ENCODE measurements at places on chromosomes 1 and 21.

- DNase-seq = no peak
Observed at GRCh38 chr1:168736520-168736919, 7.5 kb upstream of the DPT start.

- DNase-seq = no peak
Observed at GRCh38 chr1:208230668-208231529, 13.3 kb downstream of the PLXNA2 start.

DNA sequence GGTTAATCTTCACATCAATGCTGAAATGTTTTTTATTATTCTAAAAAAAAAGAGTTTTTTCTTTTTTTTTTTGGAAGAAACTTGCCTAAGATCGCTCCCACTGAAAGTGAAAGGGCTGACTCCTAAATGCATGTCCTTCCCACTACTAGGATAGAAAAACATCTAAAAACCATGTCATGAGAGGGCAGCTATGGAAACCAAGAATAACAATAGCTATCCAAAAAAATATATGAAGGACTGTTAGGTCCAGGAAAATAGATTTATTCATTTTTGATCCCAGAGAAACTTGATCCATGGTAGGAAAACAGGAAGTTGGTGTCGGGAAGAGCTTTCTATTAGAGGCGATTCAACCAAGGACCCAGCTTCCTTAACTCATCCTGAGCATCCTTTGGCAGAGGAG, 23.1 kb upstream of the ROR1 start:
- DNase-seq = no peak

- DNase-seq = no peak
Observed at GRCh38 chr1:164774819-164775654, 216.1 kb downstream of the PBX1 start.

DNA sequence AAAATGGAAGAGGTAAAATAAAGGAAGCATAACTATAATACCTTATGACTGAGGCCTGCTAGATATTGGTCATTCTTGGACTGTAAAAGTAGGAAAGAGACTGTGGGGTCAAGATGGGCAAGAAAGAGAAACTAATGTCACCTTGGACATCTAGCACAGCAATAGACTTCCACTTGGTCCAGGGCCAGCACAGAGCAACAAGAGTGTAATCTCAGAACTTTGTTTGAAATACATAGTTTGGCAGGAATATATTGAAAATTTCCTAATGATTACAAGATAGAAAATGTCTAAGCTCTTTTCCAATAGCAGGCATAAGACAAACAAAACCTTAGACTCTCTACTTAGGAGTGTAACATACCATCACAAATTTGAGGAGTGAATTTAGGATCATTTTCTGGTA, 4.6 kb downstream of the LRRC8C start:
- no peak for DNase-seq

DNA sequence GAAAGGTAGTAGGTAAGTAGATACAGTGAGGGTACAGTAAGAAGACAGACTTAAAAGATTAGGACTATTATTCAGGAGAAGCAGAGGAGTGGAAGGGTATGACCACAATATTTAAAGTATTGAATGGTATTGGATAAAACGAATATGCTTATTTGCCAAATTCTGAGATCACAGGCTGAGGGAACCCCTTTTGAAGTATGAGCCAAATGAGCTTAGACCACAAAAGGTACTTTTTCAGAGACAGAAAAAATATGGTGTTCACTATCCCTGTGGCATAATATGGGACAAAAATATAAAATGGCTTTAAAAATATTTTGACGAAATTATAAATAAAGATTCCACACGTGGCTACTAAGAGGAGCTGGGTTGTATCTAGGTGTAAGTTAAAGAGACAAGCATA, 880 bp upstream of the MTF2 start:
- no peak for DNase-seq

DNA sequence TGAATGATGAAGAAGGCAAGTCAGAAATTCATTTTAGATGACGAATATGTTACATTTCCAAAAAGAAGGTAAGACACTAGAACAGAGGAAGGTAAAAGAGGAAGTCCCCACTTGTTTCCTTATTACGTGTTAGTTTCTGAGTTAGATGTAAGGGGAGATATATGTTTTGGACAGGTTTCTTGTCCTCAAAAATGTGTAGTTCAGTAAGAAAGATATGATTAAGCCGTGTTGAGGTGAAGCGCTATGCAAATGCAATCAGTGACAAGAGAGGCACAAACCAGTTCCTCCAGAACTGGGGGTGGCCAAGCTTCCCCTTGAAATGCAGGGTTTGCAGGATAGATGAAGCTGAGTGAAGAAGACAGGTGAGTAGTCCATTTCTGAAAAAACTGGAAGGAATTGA, 293.3 kb upstream of the RUNX1 start:
- no peak for DNase-seq

GRCh38 chr1:31580513-31580870, 4.2 kb downstream of the TINAGL1 start:
- DNase-seq = no peak

DNA sequence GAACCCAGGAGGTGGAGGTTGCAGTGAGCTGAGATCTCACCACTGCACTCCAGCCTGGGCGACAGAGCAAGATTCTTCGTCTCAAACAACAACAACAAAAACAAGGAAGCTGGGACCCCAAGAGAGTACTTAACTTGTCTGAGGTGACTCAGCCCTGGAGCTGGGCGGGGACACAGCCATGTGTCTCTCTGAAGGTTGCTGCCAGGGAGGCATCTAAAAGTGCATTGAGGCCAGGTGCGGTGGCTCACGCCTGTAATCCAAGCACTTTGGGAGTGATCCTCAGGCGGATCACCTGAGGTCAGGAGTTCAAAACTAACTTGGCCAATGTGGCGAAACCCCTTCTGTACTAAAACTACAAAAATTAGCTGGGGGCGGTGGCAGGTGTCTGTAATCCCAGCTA, 7.7 kb downstream of the IFI6 start:
- DNase-seq = no peak

DNA sequence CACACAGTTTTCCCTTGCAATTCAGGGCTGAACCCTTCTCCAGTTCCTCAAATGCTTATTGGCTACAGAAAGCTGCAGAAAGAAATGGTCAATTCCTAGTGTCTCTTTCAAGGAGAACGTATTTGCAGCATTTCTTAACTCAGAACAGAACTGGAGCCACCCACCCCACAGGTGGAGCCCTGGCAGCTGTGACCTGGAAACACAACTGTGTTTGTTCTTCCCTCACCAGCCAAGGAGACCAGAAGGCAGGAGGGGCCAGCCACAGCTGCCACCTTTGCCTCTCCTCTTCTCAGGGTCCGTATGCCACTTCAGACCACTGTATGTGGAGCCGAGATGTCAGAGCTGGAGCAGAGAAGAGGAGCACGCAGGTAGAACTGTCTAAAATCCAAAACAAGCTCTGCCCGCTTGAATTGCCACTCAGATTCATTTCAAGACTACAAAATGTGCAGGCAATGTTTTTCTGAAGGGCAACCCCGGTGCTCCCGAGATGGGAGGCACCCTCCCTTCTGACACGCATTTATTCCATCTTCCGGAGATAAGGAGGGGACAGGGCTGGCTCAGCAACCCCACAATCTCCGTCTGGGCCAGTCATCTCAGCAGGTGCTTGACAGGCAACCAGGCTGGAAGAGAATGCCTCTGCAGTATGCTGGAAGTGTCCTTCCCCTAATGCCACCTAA, 16.7 kb downstream of the CD247 start:
- DNase-seq = no peak

DNA sequence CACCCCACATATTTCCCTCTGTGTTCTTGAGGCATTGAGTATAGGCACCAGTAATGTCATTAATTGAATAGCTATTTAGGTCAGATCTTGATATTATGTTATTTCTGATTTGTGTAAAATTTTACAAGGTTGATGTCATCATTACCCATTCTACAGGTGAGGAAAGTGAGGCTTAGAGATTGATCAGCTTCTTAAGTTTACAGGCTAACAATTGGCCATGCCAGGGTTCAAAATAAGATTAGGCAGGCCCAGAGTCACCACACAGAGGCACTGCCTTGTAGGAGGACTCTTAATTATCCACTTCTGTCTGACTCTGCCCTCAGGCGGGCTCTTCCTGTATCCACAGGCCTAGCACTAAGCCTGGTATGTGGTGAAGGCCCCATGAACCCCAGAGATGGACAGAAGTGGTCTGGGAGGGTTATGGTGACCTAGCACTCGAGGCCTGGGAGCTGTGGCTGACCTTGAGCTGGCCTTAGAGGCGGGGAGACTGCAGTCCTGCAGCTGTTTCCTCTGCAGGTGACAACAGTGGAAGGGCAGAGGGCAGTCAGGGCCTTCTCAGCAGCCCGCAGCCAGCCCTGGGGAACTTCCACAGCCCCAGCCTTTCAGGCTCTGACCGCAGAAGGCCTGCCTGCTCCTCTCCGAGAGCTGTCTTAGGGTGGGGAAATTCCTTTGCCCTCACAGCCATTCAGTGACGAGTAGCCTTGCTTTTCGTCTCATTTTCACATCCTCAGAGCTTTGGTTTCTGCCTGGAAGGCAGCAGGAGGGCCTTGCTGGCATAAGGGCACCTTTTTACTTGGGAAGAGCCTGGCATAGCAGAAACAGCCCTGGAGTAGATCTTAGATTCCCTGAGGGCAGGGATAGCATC, 12.2 kb downstream of the ZDHHC18 start:
- no peak for DNase-seq

DNA sequence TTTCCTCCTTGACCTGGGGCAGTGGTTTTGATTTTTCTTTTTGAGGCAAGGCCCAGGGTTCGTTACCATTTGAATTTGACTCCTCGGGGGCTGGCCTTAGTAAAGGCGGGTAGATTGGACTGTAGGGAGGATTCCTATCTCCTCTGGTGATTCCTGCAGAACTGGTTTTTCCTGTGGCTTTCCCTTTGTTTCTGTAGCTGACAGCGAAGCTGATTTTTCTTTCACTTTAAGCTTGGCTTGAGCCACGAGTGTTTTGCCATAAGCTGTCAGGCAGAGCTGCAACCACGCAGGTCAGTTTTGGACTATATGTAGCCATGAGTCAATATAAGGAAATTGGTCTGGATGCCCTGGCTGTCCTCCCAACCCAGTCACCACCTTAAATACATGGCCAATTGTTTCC, 28.7 kb upstream of the KCNJ15 start:
- no peak for DNase-seq

GRCh38 chr1:42815941-42816584, 859 bp upstream of the ERMAP start:
- no peak for DNase-seq

DNA sequence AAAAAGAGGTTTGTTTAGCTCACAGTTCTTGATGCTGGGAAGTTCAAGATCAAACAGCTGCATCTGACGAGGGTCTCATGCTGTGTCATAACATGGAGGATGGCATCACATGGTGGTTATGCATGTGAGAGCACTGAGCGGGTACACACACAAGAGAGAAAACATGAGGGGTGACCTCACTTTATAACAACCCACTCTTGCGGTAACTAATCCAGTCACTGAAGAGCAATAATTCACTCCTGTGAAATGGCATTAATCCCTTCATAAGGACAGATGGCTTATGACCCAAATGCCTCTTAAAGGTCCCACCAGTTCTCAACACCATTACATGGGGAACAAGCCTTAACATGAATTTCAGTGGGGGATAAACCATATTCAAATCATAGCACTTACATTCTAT, 23.2 kb upstream of the CHIT1 start:
- DNase-seq = no peak

GRCh38 chr1:185566995-185567394, 167.2 kb upstream of the HMCN1 start:
- no peak for DNase-seq

DNA sequence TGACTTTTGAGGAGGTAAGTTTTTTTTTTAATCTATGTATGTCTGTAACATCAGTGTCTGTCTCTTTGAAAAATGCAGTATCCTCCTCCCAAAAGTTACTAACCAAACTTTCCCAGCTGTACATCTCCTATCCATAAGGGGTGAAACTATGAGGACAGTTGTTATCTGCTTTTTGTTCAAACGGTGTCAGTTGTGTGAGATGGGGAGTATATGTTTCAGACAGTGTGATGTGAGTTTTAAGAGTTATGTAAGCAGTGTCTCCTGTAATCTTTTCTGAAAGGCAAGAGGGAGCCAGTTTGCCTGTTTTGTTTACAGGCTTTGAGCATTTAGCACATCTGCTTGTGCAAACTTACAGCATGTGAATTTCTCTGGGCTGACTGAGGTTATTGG, 34.8 kb upstream of the CACYBP start:
- no peak for DNase-seq

- DNase-seq = no peak
Observed at GRCh38 chr1:193634470-193634869, 448.1 kb upstream of the B3GALT2 start.

Measured in activated CD8-positive, alpha-beta memory T cell treated with anti-CD3 and anti-CD28 coated beads for 1 hour (primary cell).